OCI-M1 (cell line): ENCODE measurements at places on chromosomes 12 and 14.

DNA sequence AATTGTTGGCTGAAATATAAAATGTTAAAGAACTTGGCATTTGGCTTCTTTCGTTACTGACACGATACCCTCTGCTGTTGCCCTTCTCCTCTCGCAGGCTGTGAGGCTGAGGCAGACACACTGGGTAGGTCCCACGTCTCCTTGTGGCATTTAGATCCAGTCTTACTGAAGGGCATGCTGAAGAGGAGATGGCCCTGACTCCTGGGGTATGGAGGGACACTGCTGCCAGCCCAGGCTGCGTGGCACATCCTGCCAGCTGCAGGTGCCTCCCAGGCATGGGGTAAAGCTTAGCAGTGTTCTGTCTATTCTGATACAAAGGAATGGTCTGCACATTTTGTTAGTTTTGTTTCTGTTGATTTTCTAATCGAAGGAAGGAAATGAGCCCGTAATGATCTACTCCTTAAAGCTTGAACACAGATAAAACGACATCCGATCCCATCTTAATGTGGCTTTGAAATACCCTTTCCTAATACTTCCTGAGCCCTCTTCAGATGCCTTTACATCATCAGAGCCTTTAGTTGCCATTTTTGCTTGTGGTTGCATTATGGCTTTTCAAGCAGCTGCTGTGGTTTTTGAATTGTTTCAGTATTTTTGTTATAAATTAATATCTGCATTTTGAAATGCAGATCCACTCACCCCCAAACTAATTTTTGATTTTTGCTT, 61.1 kb downstream of the WDR20 start:
- DNase-seq, result no peak

GRCh38 chr12:52251367-52252051, 18.5 kb downstream of the KRT7 start:
- peak; percentile 8 for DNase-seq

GRCh38 chr14:97162621-97163020, 365.4 kb downstream of the VRK1 start:
- peak; percentile 5 for DNase-seq

- DNase-seq, result no peak
Observed at GRCh38 chr12:3218228-3219171, 141.3 kb downstream of the TSPAN9 start.

DNA sequence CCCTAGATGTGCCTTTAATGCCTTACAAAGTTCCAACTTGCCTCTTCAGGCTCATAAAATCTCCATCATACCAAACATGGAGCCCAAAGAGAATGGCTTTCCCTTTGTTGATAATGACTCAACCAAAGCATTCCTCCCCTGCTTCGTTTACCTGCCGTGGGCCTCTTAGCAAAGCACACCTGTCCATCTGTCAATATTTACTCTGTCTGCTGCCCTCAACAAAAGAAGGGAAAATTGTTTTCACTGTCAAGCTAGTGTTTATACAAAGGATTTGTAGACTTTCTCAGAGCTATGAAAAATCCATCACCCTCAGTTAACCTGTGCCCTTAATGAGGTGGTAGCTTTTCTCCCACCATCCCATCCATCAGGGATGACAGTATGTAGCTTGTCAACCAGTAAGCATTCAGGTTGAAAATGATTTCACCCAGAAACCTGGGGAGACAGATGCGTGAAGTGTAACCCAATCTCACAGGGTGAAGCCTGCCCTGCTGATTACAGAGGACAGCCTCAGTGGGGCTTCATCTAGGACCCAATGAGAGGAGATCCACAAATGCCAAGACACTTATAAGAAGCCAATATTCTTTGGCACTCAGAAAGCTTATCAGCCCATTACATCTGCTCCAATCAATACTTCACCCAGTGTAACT, 278.1 kb downstream of the NUAK1 start:
- no peak for DNase-seq
